GM12892 (cell line): ENCODE measurements at places on chromosomes 5 and 9.

DNA sequence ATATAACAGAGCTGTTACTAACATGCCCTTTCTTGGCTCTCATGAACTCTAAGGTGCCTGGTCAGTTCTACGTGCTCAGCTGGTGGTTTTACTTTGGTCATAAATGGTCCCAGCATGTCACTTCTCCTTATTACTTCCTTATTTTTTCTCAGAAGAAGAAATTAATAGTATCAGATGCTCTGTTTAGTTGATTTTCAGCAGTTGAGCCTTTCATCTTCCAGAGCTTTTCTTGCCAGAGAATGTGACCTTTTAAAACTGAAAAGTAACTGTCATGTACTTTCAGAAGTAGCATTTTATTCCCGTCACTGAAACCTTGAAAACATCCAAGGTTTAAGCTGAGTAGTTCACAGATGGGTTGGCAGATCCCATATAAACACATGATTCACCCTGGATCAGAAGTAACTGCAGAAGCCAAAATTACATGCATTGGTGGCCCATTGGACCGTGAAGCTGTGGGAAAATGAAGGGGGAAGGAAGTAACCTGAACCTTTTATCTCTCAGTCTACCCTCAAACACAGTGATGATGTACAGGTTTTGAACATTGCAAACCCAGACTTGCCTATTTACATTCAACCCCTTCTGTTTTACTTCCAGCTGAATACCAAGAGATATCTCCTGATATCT is 50.5 kb downstream of the HACD4 start:
- no peak for DNase-seq

GRCh38 chr5:172685091-172685490 is 44.0 kb downstream of the NEURL1B start:
- DNase-seq, result no peak

DNA sequence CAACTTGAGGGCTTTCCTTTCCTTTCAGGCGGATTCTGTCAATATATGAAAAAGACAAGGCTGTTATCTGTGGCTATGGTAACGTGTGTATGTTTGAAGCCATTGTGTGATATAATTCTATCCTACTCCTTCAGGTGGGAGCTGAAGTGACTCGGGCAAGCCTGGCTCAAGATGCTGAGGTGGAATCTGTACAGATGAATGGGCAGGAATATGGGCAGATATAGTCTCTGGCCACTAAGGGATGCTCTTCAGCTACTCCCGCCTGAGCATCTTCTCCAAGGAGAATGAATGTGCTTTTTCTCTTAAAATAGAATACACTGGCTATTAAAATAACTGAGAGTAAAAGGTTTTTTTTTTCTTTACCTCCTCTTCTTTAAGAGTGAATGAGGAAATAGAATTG is 244.8 kb downstream of the ADGRV1 start:
- no peak for DNase-seq

DNA sequence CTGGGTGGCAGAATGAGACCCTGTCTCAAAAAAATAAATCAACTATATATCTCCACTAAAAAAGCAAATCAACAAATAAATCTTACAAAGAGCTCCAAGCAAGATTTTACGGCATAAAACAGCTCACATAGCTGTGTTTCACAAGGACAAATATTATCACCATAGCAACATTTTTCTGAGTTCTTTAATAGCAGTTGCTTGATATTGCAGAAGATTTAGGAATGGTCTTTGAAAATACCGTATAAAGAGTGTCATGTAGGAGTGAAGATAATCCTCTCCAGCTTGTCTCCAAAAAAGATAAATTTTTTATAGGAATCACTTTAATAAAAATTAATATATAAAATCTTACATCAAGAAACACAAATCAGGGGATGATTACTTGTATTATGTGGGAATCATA is 36.6 kb upstream of the MYOT start:
- no peak for DNase-seq

- no peak for DNase-seq
These were observed 192.0 kb downstream of the FBN2 start for GRCh38 chr5:128346038-128346437.

- DNase-seq, result no peak
These were observed 11.9 kb upstream of the OR13C8 start for GRCh38 chr9:104556830-104557634.

- DNase-seq, result no peak
These were observed 825.0 kb downstream of the TLR4 start for GRCh38 chr9:118529210-118529609.

DNA sequence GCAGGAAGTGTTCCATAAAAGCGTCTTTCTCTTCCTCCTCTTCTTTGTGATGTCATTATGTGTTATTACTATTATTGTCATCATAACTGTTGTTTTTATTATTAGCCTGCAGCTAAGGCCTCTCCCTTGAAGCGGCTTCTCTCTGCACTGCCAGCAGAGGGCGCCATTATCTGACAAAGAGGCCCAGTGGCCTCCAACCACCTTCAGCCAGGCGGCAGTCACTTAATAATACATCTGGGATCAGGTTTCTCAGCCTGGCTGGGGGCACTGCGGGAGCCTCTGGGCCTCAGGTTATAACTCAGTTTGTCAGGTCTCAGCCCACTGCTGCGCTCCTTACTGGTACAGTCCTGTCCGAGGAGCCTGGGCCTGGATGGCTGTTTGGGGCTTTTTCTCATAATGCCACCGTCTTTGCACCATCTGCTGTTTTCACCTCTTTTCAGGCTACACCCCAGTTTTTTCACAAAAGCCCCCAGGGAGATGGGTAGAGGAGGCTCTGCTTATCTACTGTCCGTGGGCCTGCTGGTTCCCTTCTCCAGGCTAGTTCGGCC is 281.9 kb downstream of the NSG2 start:
- peak; percentile 48 for DNase-seq

DNA sequence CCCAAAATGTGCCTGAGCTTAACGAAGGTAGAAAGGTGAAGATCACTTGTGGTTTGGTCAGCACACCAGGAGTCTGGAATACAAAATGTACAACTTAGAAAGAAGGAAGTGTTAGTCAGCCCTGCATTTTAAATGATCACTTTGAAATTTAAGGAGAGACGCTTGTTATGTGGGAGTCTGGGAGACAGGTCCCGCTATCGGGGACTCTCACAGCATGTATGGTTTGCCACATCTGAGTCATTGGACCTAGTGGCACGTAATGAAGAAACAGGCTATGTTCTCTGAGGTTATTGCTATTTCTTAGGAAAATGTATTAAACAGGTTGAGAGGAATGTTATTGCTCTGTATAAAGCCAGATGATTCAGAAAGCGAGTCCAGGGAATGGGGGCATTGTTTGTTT is 2362.5 kb upstream of the WWC1 start:
- no peak for DNase-seq

- DNase-seq, result no peak
These were observed 30.7 kb downstream of the RAI14 start for GRCh38 chr5:34686762-34687268.

GRCh38 chr5:66637994-66638393 is 41.8 kb downstream of the MAST4 start:
- no peak for DNase-seq

- no peak for DNase-seq
These were observed 715.2 kb upstream of the DMAC1 start for GRCh38 chr9:8514760-8515159.

DNA sequence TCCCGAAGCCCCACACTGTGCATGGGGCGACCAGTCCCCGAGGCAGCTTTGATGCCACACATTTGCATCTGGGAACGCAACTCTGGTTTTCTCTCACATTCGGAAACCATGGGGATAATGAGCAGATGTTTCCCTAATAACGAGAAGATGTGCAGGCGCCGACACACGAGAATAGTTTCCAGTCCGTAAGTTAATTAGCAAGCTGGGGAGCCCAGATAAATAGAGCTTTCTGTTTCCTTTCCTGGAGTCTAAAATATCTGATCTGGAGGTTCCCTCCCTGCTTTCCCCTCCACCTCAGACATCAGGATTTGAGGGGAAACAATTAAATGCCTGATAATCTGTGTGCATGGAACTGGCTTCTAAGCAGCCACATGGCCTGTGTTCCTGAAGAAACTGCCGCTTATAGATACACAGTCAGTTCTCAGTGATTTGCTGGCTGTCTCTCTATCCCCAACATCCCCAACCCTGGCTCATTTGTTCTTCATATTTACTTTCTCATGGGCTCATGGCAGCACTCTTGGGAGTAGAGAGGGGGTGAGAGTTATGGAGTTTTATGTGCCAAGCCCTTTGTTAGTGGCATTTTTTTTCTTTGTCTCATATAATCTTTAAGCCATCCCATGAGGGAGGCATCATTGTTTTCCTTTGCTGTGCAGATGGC is 62.8 kb downstream of the PDZD2 start:
- no peak for DNase-seq

DNA sequence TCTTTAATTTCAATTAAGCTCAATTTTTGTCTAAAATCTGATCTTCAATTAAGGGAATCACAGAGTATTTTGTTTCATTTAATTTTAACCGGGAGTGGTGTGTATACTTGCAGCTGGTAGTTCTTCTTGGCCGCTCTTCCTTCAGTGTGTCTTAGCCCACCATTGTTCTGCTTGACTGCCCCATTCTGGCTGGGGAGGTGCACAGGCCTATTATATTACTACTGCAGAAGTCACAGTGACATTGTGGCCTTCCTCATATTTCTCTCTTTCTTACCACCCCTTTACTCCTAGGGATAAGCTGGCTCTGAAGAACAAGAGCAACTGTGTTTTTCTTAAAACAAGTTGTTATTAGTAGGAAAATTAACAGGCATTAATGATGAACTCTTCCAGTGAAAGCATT is 123.7 kb downstream of the ATG10 start:
- DNase-seq, result no peak

DNA sequence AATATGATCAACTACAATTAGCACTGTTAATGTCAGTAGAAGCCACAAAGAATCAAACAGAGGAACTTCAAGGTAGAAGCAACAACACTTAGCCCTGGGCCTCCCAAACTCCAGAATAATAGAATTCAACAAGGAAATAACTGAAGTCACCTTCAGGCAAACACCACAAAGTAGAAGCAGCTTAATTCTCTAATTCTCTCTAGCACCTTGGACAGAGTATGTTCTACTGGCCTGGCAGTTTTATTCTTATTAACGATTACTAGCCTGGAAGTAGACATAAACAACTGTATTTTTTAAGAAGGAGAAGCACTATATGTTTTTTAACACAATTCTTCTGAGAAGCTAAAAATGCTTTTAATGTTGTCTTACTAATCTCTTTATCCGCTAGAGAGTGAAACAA is 911.9 kb downstream of the DTWD2 start:
- no peak for DNase-seq

DNA sequence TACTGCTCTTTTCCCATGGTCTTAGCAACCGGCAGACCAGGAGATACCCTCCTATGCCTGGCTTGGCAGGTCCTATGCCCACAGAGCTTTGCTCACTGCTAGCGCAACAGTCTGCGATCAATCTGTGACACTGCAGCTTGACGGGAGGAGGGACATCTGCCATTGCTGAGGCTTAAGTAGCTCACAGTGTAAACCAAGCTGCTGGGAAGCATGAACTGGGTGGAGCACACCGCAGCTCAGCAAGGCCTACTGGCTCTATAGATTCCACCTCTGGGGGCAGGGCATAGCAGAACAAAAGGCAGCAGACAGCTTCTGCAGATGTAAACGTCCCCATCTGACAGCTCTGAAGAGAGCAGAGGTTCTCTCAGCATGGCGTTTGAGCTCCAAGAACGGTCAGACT is 40.4 kb downstream of the MCTP1 start:
- DNase-seq, result no peak

GRCh38 chr9:134570711-134571325 is 70.8 kb upstream of the COL5A1 start:
- DNase-seq, result no peak

GRCh38 chr9:133581513-133582343 is 27.5 kb downstream of the FAM163B start:
- DNase-seq, result no peak

DNA sequence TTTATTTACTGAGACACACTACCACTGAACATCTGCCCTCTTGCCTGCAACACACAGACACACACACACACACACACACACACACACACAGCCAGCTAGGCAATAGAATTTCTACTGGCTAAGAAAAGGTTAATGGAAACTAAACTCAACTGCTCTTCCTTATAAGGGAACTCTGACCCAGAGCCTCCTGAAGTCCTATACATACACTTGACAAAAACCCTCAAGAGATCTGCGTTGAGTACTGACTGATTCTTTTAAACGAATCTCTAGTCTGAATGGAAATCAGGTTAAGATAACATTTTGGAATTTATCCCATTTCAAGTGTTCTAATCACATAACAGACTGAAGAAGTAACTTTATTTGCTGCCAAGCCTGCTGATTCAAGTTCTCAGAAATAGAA is 25.9 kb upstream of the TRPM3 start:
- no peak for DNase-seq

DNA sequence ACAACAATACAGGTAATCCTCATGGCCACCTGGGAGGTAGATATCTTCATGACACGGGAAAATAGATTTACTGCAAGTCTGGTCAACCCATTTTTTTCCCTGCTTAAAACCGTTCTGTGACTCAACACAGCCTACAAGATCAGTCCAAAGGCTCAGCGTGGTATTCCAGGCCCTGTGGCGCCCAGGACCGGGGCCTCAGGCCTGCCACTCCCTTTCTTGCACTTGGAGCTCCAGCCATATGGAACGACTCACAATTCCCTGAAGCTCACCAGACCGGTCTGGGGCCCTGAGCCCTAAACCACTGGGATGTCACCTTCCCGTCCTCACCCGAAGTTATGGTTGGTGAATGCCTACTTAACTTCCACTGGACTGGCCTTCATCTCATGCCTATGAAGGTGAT is 6.5 kb upstream of the MLANA start:
- no peak for DNase-seq

GRCh38 chr9:21806644-21807043 is 4.2 kb downstream of the MTAP start:
- DNase-seq, result no peak

- no peak for DNase-seq
These were observed 31.9 kb upstream of the FTMT start for GRCh38 chr5:121819682-121820261.
